ENCODE measurements at places on chromosomes 4 and X. TPM values are rescaled to one million over a fixed set of nuclear protein-coding genes. Genes with fewer than 3 reads are reported as not detected.

PSAPL1 gene
- not detected for total RNA-seq

GABRE gene
- 33.8 TPM for total RNA-seq

HDAC6 gene
- 96.1 TPM for total RNA-seq

- no peak for DNase-seq
Measured at GRCh38 chr4:166458756-166459155, 585.7 kb downstream of the TLL1 start.

GRCh38 chr4:51932261-51932660 lies 87.9 kb downstream of the LRRC66 start:
- DNase-seq: no peak

DNA sequence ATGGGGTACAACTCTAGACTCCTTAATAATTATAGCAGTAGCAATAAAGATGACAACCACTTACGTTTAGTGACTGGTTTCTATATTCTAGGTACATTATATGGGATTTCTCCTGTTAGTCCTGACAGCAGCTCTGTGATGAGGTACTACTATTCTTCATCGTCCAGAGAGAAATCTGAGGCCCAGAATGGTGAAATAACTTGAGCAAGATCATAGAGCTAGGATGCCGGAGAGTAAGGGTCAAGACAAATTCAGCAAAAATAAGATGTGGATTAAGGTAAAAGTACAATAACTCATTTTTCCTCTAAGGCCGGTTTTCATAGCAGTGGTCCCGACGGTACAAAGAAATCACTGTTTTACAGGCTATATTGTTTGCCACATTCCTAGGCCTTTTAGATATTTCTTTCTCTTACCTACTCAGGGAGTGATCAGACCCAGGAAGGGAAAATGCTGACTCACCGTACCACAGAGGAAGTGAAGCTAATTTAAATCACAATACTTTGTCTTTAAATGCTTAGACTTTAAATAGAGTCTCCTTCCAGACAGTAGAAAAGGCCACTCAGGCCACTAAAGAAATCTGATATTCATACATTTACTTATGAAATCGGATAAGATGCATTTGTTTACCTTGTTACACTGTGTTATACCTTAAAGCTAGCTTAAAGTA lies 2023.0 kb upstream of the AGA start:
- DNase-seq: no peak

GRCh38 chr4:100539706-100540105 lies 21.9 kb upstream of the EMCN start:
- DNase-seq: no peak

GRCh38 chrX:43868791-43869190 lies 13.5 kb downstream of the MAOB start:
- DNase-seq: no peak

DNA sequence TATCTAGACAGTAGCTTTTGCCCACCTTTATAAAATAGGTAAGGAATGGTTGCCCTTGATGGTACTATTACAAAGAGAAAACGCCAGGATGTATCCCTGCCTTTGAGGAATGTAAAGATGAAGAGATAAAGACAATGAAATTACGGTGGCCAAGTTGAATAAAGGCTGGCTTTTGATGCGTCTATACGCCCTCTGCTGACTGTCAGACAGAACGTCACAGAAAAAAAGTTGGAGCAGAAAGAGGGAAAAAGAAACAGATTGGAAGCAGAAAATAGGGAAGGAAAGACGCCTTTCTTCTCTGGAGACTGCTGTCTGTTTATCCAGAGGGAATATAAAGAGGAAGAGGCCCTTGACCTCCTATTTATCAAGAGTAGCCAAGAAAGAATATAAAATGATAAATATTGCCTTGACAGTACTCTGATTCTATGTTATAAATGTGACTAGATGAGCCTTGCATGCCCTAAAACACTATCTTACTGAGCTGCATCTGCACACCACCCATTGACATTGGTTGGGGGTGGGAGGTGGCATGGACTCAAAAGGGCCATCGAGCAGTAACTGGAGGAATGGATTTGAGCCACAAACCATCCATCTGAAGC lies 30.6 kb downstream of the PCDH19 start:
- no peak for DNase-seq
